MG63 (cell line): ENCODE measurements at places on chromosomes 11 and 22. TPM values are rescaled to one million over a fixed set of nuclear protein-coding genes. Genes with fewer than 3 reads are reported as not detected.

DNA sequence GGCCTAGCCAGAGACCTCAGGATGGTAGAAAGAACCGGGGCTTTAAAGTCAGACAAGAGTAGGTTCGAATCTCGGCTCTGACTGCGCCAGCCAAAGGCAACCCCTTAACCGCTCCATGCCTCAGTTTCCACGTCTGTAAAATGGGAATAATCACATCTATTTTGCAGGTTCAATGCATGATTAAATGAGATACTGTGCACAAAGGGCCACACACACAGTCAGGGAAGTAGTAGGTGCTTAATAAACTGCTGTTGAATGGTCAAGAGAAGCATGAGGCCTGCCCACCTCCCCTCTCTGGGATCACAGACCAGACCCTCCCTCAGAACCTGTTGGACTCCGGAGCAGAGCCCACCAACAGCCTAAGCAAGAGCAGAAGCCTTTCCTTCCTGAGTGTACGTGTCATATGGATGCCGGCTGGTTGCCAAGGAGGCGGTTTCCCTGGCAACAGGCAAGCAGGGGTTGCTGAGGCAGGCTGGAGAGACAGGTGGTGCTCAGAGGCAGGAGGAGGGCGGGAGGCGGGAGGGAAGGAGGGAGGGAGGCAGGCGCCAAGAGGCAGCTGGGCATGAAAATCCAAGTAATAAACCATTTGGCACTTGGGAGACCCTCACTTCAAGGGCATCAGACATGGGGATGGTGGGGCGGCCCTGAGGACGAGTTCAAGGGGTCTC, 43.9 kb downstream of the NFAM1 start:
- DNase-seq: peak; percentile 30

GRCh38 chr11:34976496-34977088, 60.2 kb downstream of the PDHX start:
- DNase-seq: peak; percentile 55

GRCh38 chr11:75182664-75183063, 31.8 kb downstream of the SLCO2B1 start:
- no peak for DNase-seq

The BLID gene
- not detected in 2 replicates for total RNA-seq

The RAG2 gene
- not detected in 2 replicates for total RNA-seq
